ENCODE measurements at places on chromosomes 5 and 9.
A peak's percentile ranks its signal among the peaks of the same experiment; 100 is the strongest.

DNA sequence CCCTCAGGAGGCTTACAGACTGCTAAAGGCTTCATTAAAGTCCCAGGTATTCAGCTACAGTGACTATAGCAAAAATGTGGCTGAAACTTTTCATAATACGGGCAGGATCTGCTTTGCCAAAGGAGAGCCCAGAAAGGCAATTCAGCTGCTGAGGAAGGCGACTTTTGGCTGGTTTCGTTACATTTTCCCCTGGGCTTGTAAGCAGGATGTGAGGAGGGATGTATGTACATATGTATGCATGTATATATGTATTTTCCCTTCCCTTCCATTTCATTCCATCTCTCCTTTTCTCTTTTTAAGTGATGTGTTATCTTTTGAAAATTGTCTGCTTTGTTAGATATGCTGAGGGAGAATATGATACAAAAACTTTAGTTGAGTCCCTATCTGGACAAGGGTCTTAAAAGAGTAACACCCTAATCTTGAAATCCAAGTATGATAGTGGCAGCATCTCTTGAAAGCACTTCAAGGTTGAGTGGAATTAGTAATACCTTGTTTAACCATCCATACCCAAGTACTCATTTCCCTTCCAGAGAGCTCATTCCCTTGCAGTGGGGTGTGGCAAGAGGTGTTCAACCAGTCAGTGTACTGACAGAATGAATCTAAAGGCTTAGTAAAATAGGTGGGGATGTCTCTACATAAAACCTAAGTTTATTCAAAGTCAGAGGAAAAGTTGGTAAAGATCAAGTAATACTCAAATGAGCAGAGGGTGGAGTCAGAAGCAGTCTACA, 28.7 kb downstream of the RAD1 start:
- no peak for DNase-seq

DNA sequence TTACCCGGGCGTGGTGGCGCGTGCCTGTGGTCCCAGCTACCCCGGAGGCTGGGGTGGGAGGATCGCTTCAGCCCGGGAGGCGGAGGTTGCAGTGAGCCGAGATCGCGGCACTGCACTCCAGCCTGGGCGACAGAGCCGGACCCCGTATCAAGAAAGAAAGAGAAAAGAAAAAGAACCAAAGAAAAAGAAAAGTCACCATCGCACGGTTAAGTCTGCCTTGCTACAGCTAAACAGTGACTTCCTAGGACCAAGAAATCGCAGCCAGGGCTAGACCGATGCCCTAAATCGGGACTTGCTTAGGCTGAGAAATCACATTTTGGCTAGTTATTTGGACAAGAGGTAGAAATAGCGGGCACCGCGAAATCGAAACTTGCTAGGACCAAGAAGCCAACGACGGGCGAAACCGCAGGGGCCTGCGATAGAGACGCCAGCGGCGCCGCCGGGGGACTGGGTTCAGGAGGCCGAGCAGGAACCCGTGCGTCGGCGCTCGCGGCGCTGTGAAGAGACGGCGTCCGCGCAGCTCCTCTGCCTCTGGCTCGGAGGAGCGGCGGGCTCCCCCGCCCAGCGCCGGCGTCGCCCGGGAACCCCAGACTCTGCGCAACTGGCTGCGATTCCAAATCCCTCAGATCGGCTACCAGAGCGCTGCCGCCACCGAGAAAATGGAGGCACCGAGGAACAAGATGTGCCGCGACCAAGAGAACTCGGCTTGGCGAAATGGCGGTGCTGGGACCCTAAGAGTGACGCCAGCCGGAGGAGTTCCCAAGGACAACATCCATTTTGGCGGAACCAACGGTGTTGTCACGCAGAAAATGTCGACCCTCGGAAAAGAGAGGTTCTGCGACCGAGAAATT, 26.1 kb upstream of the ANXA2R start:
- peak; percentile 62 for DNase-seq

- no peak for DNase-seq
These were observed 116.0 kb upstream of the LPCAT1 start for GRCh38 chr5:1639757-1640156.

- no peak for DNase-seq
These were observed 3.1 kb downstream of the ARHGEF39 start for GRCh38 chr9:35661756-35662350.

DNA sequence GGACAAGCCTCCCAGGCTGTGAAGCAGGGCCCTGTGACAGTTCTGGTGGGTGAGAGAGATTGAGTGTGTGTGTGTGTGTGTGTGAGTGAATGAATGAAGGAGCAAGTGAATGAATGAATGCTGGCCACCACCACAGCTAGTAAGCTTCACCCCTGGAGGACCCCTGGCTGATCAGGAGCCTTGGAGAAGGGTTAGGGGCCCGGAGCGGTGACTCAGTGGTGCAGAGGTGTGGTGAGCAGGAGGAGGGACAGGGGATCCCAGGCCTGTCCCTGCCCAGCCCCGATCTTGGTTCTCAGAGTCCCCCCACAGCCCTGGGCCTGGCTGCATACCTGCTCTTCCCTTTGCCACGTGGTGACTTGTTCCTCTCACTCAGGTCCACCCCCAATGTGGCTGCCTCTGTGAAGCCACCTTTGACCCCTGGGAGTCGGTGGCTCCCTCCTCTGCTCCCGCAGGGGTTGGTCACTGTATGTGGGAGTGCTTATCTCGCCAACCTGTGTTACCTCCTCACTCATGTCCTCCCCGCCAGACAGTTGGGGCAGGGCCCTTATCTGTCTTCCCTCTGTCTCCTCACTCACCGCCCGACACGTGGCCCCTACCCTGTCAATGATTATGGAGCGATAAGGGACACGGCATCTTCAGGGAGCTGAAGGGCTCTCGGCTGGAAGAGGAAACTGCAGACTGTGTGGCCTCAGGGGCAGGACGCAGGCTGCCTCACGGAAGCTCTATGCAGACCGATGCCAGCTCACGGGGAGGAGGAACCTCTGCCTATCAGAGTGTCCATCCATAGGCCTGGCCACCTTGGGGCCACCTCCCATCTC, 99.9 kb upstream of the PITX1 start:
- no peak for DNase-seq

- no peak for DNase-seq
These were observed 35.4 kb downstream of the AGXT2 start for GRCh38 chr5:35012365-35012764.

DNA sequence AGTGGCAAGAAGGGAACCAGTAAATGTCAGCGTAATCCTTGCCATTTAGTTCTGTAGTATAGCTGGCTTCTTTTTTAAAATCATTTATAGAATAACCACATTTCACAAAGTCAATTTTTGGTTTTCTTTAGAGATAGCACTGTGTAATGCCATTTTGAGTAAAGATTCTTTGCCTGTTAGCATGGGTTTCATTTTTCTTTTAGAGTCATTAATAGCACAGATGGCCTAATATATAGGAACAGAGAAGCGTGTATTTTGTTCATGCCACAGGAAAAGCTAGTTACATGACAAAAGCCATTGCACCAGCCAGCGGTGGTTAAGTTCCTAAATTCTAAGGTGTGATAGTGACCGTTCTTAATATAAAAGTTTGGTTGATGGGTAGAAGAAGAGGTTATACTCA, 1363.9 kb downstream of the MAT2B start:
- no peak for DNase-seq

DNA sequence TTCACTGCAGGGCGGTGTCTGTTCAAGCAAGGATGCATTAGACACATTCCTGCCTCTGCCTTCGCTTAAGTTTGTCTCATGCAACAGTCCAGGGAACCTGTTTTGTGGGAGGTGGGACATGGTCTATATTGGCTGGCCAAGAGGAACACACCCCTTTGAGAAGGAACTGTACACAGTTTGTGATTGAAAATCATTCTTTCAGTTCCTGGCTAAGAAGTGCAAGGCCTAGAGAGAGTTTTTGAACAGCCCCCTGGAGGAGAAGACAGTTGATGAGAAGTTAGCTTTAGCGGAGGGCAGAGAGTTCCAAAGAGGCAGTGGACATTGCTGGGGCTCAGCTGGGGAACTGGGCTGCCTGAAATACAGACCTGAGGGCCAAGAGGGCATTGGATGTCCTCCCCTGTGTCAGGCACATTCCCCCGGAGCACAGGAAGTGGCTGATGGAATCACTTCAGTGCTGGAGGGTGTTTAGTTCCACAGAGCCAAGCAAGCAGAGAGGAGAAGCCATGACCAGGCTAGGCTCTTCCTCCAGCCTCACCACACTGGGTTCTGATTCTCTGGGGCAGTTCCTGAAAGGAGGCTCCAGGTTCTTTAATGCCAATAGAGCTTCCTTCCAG, 66.6 kb downstream of the RGS3 start:
- DNase-seq = no peak

DNA sequence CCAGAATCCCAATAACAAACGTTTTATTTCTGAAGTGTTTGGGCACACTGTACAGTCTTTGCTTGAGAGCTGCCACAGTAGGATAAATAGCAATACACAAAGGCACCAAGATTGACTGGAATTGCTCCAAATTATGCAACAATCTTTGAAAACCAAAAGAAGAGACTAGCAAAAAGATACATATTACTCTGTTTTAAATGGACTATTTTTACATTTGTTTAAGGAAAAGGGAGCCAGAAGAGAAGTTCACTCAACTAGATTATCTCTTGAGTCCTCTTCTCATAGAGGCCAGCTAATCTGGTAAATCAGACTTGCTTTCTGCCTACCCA, 385.0 kb upstream of the SLC30A5 start:
- no peak for DNase-seq

Measured in NCI-H2029 treated with DMSO at 0.1 percent for 48 hours (cell line).